NCI-H1436 treated with DMSO at 0.1 percent for 48 hours (cell line): ENCODE measurements at places on chromosomes 5 and 9.

DNA sequence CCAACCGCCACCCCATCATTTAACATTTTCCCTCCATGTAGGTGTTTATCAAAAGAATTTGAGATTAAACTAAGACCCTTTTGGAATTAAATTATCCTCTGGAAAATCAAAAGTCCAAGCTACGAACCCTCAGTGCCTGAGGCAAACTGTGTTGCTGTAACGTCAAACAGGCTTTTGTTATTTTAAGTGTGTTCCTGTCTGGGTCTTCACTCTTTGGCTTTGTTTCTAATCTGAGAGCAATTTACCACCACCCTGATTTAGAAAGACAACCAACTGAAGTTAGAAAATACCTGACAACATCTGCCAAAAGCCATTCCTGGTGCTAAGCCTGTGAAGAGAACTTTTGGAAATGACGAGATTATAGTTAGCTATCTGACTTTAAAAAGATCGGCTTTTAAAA lies 199.9 kb downstream of the DIRAS2 start:
- no peak for DNase-seq

GRCh38 chr9:79663300-79663699 lies 91.5 kb downstream of the TLE4 start:
- no peak for DNase-seq

DNA sequence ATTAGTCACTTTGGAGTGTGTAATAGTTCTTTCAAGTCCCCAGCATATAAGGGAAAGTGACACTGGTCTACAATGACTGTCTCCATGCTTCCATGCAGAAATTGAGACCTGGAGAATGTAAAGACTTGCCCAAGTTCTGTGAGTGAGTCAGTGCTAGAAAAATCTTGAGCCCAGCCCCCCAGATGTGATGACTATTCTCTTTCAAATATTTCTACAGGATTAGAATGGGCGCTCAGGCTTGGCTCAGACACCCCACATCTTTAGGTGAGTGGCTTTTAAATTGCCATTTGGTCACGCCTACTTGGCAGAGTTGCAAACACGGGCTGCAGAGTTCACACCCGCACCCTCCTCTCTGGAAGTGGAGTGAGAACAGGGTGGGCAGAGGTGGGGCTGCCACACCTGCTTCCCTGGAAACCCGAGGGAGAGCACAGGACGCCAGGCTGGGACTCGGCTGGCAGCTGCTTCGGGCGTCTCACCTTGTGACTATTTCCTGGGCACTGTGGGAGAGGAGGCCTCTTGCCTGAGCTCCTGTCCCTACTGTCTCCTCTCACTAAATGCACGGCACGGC lies 37.6 kb downstream of the ROPN1L start:
- DNase-seq, result no peak

DNA sequence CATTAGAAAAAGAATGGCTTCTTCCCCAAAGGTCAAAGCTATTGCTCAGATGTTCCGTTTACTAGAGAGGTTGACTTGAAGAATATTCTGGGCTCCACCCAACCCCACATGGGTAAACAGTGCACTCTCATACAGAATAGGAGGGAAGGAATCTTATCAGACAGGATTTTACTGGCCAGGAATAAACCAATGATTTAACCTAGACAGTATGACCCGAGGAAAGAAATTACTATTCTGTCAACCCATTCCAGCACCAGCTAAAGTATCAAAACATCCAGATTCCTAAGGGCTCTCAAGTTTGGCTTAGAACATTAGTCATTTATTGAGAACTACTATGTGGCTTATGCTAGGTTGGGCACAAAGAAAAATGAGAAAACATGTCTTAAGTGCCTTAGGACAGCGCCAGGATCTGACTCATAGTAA lies 493.6 kb upstream of the KLF4 start:
- DNase-seq, result no peak

GRCh38 chr9:112009656-112010055 lies 113.0 kb downstream of the UGCG start:
- no peak for DNase-seq

GRCh38 chr9:105306351-105307140 lies 62.1 kb downstream of the SLC44A1 start:
- DNase-seq, result no peak
